ENCODE measurements at places on chromosomes 7 and 10. TPM values are rescaled to one million over a fixed set of nuclear protein-coding genes. Genes with fewer than 3 reads are reported as not detected.

Gene GIMAP7
- total RNA-seq, result not detected

- no peak for DNase-seq
These were observed 166.8 kb downstream of the SORCS1 start for GRCh38 chr10:106997721-106998120.

- DNase-seq, result no peak
These were observed 165.3 kb downstream of the PLXNA4 start for GRCh38 chr7:132410861-132411541.

DNA sequence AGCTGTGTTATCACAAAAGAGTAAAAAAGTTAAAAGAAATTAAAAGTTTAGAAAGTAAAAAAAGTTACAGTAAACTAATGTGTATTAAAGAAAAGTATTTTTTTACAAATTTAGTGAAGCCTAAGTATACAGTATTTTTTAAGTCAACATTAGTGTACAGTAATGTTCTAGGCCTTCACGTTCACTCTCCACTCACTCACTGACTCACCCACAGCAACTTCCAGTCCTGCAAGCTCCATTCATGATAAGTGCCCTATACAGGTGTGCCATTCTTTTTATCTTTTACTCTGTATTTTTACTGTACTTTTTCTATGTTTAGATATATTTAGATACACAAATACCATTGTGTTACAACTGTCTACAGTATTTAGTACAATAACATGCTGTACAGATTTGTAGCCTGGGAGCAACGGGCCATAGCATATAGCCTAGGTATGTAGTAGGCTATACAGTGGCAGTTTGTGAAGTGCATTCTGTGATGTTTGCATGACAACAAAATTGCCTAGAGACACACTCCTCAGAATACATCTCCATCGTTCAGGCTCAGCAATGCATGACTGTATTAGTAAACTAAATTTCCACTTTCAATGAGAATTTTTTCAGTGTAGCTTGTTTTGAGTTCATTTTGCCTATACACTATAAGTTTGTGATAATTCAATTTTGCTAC, 539.9 kb upstream of the C7orf33 start:
- no peak for DNase-seq

DNA sequence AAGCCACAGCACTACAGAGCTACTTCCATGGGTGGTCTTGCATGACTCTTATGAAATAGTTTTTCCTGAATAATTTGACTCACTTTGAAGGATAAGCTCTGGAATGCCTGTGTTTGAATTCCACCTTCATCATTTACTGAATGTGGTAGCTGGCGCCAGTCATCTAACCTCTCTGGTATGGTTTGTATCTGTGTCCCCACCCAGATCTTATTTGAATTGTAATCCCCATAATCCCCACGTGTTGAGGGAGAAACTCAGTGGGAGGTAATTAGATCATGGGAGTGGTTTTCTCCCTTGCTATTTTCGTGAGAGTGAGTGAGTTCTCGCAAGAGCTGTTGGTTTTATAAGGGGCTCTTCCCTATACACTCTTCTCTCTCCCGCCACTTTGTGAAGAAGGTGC, 11.2 kb upstream of the SLC13A1 start:
- no peak for DNase-seq

- DNase-seq, result no peak
These were observed 18.2 kb downstream of the SLC29A3 start for GRCh38 chr10:71337219-71337701.

All from fibroblast of the aortic adventitia (primary cell).